Stimulated activated CD4-positive, alpha-beta T cell treated with anti-CD3 and anti-CD28 coated beads, Interleukin-2, amount 100 ng/mL, for 24 hours (primary cell): ENCODE measurements at places on chromosomes 2 and 18.
A peak's percentile ranks its signal among the peaks of the same experiment; 100 is the strongest.

DNA sequence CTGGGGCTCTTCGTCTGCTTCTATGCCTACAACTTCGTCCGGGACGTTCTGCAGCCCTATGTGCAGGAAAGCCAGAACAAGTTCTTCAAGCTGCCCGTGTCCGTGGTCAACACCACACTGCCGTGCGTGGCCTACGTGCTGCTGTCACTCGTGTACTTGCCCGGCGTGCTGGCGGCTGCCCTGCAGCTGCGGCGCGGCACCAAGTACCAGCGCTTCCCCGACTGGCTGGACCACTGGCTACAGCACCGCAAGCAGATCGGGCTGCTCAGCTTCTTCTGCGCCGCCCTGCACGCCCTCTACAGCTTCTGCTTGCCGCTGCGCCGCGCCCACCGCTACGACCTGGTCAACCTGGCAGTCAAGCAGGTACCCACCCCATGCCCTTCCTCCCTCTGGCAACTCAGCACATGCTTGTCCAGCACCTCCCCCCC, 24.2 kb downstream of the STEAP3 start:
- no peak for DNase-seq

- DNase-seq = no peak
Measured at GRCh38 chr2:108189316-108189715, 50.5 kb upstream of the SULT1C3 start.

- DNase-seq = no peak
Measured at GRCh38 chr2:45180033-45180746, 170.9 kb upstream of the SIX2 start.

DNA sequence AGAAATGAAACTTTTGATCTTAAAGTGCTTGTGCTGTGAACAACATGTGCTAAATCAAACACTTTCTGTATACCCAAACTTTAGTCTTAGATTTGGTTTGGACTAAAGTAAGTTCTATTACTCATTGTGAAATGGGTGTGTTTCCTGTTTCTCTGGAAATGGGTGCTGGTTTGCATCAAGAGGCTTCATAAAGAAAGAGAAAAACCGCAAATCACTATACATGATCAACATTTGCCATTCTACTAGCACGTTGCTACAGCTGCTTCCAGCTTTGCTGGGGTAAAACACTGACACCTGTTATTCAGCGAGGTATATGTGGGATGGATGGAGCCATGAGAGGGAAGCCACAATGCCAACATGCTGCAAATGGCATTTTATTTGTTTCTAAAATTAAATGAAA, 547.0 kb upstream of the ACVR2A start:
- DNase-seq = peak; percentile 35

DNA sequence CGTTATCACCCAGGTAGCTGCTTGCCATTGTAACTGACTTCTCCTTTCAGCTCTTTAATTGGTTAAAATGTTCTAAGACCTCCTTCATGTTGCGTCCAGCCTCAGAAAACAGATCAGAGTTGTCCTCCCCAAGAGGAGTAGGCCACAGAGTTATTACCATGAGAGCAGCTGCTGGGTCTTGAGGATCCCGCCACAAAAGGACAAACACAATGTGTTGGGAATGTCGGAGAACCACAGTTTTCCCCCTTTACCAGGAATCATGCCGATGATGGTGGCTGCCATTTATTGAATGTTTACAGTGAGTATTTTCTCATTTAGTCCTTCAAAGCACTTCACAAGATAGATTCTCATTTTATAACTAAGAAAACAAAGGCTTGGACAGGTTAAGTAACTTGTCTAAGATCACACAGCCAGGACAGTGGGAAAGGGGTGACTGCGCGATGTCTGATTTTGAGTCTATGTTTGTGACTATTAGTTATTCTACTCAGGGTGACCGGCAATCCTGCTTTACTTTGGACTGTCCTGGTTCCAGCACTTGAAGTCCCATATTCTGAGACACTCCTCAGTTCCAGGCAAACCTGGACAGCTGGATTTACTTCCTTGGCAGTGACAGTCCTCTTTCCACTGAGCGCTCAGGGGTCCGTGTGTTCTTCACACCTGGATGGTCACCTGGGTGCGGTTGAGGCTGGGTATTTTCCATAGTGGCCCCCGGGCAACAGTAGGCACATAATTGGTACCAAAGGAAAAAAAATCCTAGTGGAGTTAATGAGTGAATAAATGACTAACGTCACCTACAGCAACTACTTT, 93.6 kb downstream of the LIPG start:
- DNase-seq = no peak

- DNase-seq = no peak
Measured at GRCh38 chr2:3601561-3602271, 6.8 kb downstream of the COLEC11 start.

- DNase-seq = no peak
Measured at GRCh38 chr2:6940820-6941219, 23.6 kb downstream of the RNF144A start.

- no peak for DNase-seq
Measured at GRCh38 chr2:154140249-154141025, 268.7 kb downstream of the GALNT13 start.

DNA sequence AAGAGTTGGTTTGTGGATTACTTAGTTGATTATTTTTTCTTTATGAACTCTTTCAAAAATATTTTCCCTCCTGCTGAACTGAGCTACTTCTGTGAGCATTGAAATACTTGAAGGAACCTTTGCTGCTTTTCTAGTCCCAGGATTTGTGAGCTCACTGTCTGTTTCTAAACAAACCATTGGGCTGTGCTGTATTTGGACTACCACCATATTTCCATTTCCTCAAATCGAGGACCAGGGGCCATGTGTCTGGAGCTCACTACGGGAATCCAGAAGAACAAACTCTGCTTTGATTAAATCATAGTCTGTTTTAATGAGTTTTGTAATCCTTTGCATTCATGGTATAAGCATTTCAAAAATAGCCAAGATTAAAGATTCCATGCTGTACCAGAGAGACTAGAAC, 1.3 kb downstream of the MRPL33 start:
- no peak for DNase-seq

DNA sequence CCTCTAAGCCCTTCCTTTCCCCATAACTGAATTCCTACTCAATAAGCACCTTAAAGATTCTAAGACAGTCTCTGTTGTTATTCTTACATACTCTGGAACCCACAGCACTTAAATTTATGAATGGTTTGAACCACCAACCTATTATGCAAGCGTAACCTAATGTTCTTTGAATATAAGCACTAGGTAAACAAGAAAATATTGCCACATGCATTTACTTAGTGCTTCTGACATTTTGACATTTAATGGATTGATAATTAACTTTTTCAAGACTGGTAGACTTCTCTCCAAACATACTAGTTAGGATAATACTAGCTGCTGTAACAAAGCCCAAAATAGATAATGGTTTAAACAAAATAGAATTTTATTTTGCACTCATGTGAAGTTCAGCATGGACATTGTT, 164.8 kb downstream of the ARHGAP15 start:
- no peak for DNase-seq

DNA sequence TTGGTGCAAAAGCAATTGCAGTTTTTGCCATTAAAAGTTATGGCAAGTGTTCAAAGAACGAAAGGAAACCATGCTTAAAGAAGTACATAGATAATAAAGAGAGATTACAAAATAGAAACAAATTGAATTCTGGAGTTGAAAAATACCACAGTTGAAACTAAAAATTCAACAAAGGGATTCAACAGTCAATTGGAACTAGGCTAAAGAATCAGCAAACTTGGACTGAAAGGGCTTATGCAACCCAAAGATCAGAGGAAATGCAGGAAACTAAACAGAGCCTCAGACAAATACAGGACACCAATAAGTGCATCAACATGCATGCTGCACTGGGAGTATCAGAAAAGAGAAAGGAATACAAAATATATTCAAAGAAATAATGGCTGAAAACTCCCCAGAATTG, 40.3 kb downstream of the UXS1 start:
- no peak for DNase-seq

- peak; percentile 66 for DNase-seq
Measured at GRCh38 chr2:233413559-233414272, 59.4 kb downstream of the DGKD start.

DNA sequence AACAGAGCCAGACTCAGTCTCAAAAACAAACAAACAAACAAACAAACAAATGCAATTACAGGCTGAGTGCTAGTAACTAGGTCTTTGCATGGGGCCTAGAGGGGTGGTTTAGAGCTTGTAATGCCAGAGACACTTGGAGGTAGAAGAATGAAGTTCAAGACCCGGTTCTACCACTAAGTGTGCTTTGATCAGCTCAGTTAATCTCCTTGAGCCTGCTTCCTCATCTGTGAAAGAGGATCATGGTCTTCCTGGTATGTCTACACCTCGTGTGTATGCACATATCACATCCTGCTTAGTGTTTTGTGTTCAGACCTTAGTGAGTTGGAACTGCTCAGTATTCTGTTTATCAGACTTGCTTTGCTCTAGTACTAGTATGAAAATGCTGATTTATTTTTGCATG, 4.8 kb upstream of the ATP6V1C2 start:
- DNase-seq = no peak

- peak; percentile 61 for DNase-seq
Measured at GRCh38 chr18:57437766-57438671, 2.8 kb downstream of the ONECUT2 start.

GRCh38 chr2:102240640-102241370, 54.0 kb downstream of the IL1RL2 start:
- DNase-seq = peak; percentile 92

- DNase-seq = no peak
Measured at GRCh38 chr2:20622296-20622686, 28.6 kb downstream of the HS1BP3 start.

GRCh38 chr18:64929036-64929435, 780.1 kb upstream of the LINC00305 start:
- no peak for DNase-seq

DNA sequence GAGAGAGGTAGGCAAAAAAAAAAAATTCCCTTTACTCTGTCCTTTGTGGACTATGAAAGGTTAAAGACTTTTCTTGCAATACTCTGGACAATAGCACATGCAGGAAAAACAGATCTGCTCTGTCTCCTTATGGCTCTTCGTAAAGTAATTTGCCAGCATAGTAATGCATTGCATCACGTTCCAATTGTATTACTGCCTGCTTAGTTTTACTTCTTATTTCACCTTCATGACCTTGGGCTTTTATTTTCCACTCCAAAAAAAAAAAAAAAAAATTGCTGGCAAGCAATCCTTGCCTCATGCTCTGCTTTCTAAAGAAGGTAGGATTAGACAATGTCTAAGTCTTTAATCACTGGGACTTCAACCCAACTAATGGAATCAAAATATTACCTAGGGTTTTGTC, 1802.7 kb downstream of the SUCLG1 start:
- no peak for DNase-seq

- no peak for DNase-seq
Measured at GRCh38 chr2:47193607-47194006, 38.5 kb upstream of the STPG4 start.

DNA sequence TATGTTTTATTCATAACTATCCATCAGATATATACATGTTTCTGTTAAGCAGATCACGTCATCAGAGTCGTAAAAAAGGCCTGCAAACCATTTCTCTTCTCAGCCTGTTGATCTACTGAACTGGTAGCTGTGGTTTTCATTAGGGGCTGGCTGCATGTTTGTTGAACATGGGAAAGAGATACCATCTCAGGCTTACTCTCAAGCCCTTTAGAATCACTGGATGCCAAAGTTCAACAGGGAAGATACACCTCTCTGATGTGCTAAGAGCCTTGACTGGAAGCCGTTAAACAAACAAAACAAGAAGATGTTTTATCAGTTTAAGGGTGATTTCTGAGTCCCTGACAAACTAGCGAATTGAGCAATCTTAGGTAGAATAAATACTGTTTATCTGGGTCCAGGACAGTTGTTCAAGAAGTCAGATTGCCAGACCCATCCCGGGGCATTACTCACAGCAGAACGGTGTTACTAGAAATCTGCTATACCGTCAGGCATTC, 94.5 kb upstream of the LMAN1 start:
- no peak for DNase-seq

GRCh38 chr2:58207189-58207588, 33.9 kb downstream of the FANCL start:
- DNase-seq = no peak

DNA sequence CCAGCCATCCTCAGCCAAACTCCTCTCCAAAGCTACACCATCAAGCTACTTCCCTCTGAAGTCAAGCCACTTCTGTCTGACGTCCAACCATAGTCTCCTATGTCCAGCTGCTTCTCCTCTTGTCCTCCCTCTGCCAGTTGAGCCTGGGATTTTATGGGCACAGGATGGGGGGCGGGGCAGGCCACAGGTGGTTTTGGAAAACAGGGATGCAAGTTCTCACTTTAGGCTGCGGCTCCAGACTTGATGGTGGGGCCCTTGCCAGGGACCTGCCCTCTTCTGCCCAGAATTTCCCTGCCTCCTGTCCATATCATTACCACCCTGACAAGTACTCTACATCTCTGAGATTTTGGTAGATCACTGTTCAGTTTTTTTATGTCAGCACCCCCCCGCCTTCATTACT, 41.6 kb downstream of the TEX51 start:
- no peak for DNase-seq

GRCh38 chr18:60861575-60861974, 471.7 kb upstream of the CDH20 start:
- DNase-seq = no peak

DNA sequence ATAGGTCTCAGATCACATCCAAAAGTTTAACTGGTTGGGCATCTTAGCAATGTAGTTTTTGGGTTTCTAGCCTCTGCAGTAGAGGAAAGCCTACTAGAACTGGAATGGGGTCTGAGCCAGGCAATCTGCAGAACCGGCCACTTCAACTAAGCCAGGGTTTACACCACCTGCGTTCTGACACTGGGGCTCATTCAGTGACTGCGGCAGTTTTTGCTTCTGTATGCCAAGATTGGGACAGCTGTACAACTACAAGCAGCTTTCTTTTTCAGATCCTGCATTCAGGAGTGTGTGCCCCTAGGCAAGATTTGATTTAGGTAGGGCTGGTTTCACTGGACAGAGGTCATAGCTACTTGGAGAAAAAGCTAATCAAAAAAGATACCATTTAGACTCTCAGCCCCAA, 43.7 kb upstream of the IGFBP5 start:
- no peak for DNase-seq

DNA sequence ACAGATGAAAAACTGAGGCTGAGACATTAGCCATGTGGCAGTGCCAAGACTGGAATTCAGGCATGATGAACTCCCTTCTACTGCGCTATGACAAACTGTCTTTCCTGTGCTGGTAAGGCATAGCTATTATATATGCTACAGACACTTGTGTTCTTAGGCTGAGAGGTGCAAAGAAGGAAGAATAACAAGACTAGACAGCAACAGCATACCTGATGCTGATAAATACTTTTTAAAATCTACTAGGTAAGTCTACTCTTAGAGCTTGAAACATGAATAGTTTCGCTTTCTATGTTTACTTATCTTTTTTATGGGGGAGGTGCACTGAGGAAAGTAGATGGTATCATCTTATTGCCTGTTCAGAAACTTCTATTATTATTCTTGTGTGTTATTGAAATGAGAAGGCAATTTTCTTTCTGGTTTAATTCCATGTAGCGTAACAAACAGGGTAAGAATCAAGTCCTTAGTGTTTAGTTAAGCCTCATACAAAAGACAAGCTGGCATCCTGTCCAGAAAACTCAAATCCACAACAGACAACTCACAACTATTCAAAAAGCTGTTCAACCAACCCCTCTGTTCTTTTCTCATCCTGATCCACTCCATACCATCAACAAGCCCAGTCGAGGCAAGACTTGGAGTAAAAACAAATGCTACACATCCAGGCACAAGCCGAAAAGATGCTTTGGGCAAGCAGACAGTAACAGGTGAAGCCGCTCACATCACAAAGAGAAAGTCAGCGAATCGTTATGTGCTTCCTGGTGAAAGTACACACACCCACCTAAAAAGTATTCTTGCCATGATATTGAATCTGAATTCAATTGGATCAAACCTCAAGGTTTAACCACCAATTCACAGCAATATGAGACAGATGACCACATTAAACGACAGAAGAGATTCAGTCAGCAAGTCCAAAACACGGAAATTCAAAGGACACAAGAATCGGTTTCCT, 1.5 kb downstream of the TTC32 start:
- no peak for DNase-seq
